Stromal cell of bone marrow (primary cell): ENCODE measurements at places on chromosomes 12 and 14.

- no peak for DNase-seq
Observed at GRCh38 chr14:99271221-99271941, 616 bp downstream of the BCL11B start.

DNA sequence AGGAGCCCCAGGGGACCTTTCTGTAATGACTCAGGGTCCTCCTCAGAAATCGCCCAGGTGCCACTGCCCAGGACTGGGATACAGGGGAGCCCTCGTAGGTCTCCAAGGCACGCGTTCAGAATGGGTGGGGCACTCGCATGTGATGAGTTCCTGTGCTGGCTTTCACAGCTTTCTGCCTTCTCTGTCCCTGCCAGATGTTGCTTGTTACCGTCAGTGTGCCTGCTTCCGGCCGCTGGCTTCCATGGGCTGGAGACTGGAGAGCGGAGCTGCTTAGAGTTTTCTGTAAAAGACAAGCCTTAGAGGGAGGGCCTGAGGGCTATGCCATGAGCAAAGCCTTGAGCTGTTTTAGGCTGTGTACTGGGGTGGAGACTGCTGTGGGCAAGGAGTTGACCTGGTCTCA lies 75.0 kb upstream of the SLC24A4 start:
- no peak for DNase-seq

DNA sequence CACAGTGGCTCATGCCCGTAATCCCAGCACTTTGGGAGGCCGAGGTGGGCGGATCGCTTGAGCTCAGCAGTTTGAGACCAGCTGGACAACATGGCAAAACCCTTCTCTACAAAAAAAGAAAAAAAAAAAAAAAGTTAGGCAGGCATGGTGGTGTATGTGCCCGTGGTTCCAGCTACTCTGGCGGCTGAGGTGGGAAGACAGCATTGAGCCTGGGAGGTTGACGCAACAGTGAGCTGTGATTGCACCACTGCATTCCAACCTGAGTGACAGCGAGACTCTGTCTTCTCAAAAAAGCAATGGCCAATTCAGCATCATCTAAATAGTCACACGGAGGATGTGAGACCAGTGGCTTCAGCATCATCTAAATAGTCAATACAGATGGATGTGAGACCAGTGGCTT lies 10.4 kb upstream of the SAMD4A start:
- no peak for DNase-seq

DNA sequence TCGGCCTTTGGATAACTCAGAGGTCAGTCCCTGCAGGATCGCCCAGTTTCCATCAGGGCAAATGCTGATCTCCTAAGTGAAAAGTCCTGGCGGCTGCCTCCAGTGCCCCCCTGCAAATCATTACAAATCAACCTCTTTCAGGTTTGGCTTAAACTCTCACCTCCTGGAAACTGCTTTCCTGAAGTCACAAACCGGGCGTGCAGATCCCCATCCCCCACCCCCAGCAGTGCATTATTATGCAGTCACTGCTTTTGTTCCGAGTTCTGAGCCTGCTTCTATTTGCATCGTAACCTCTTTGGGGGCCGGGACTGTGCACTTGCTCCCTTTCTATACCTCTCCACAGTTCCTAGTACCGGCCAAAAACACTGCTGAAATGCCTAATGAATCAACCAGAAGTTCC lies at the start of gene USP44:
TSS of gene USP44 (minus strand) at position 172 of the 400 bp plus-strand sequence. CDS start 17,220 bp downstream, outside the sequence.
- no peak for DNase-seq

DNA sequence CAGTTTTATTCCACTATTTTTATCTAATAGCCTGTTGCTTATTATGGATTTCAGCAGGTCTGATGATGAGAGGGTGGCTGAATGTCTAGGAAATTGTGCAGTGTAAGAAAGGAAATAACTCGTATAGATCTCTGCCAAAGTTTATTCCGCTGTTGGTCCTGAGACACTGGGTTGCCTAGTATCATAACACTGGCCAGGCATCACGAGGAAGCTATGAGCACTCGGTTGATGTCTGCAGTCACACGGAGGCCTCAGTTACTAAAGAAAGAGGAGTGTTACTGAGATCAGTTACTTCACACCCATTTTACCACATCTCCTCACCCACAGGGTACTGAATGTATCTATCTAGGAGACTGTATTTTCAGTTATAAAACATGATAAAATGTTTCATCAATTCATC lies 21.9 kb downstream of the BHLHE41 start:
- no peak for DNase-seq

DNA sequence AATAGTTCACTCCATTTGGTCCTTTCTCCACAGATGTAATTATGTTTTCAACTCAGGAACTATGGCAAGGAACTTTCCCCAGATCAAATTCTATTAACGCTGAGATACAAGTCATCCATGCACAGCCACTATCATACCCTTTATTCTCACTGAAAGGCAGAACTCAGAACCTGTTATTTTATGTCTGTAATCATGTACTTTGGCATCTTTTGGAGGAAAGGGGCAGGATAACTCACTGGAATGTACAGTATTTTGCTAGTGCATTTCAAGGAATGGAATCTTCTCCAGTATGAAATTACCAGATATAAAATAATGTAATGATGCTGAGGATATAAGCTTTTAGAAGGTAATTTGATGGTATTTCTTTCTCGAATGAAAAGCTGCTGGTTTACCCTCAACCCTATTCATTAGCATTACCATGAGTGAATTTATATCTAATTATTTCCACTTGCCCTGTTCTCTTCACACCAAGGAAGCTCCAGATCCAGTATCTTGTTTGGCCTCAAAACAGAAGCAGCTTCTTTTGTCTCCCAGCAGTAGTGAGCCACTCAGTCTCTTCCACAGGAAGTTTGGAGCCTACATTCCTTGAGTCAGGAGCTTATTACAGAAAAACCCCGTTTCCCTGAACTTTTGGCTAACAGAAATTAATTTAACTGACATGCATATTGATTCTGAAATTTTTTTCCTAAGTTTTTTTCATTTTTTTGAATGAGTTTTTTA lies 10.0 kb upstream of the AMHR2 start:
- DNase-seq, result no peak

DNA sequence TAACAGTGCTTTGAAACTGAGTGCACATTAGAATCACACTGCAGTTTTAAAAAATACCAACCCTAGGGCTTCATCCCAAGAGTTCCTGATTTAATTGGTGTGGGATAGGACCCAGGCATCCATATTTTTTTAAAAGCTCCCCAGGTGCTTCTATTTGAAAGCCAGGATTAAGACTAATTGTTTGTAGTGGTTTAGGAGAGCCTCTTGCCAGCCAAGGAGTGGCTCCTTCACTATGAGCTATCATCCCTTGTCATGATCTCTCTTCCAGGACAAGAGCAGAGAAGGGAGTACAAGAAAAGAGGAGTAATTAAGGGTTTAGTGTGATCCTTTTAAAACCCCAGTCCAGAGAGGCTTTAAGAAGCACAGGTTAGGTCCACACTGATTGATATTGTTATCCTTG lies 178.0 kb downstream of the CAND1 start:
- no peak for DNase-seq

- DNase-seq, result no peak
Observed at GRCh38 chr12:122381021-122381420, 41.4 kb downstream of the CLIP1 start.

DNA sequence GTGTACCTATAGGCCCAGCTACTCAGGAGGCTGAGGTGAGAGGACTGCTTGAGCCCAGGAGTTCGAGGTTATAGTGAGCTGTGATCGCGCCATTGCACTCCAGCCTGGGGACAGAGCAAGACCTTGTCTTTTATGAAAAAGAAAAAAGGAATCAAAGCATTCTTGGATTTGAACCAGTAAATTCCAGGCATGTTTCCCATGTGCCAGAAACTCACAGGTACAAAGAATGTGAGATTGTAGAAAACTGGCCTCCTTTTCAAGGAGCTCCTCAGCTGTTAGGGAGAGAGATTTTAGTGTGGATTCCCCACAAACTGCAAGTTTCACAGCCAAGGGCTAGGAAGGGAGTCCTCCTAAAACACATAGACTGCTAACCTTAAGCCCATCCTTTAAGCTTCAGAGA lies 95.0 kb downstream of the FOXN4 start:
- no peak for DNase-seq

DNA sequence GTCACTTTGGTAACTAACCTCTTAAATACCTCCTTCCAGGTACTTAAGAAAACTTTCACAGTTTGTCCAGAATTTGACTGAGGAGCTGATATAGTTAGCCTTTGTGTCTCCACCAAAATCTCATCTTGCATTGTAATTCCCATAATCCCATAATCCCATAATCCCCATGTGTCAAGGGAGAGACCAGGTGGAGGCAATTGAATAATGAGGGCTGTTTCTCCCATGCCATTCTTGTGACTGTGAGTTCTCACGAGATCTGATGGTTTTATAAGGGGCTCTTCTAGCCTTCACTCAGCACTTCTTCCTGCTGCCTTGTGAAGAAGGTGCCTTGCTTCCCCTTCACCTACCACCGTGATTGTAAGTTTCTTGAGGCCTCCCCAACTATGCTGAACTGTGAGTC lies 7.8 kb upstream of the NOVA1 start:
- DNase-seq, result no peak
